GM12878 (cell line): ENCODE measurements at places on chromosomes 1 and 21.
A peak's percentile ranks its signal among the peaks of the same experiment; 100 is the strongest.

DNA sequence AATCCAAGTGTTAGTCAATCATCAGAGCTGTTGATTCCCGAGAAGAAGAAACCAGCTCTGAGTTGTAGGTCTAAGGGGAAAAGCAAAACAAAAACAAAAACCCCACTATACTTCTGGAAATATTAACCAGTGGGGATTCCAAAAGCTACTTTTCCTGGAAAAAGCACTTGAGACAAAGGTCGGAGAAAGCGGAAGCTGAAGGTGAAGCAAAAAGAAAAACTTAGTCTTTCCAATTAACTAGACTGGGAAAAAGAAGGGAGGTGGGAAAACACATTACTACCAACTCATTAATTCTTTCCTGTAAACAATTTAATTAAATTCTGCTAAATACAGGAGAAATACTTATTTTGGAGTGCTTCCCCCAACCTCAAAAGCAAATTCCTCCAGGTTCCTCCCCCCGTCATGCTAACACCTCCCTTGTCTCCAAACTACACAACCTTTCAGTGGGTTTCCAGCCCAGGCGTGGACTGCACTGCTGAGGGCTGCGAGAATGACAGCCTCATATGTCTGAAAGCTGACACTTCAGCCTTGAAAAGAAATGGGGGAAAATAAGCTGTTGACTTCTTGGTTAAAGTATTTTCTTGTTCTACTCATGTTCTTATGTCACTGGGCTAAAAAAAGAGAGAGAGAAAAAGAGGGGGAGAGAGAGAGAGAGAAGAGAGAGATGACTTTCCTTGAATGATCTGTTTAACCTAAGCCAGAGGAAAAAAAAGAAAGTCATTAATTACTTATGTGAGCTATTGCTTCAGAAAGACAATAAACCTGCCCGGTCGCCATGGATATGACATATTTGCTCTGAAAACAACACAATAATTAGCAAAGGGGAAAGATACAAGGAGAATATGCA, 5.1 kb downstream of the CASZ1 start:
- DNase-seq = no peak

- DNase-seq = no peak
These were observed 10.2 kb downstream of the TMPRSS2 start for GRCh38 chr21:41497788-41498187.

GRCh38 chr1:228066891-228067654, 15.4 kb upstream of the ARF1 start:
- DNase-seq = no peak

DNA sequence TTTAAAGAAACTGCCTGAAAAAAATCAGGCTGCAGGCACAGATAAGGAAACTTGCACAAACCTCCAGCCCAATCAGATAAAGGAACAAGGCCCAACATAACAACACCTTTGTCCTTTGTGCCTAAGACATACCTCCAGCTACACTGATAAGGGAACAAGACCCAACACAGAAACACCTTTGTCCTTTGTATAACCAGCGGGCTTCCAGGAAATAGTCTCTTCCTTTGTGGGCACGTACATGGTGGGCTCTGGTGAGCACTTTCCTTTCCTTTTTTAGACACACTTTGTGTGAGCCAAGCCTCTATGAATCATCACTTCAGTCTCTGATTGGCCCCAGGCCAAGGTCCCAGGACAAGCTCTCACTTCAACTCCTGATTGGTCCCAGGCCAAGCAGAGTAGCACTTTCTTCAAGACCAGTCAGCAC, 23.6 kb downstream of the ZNF670 start:
- DNase-seq = no peak

GRCh38 chr1:208069908-208070307, 159.0 kb upstream of the CD34 start:
- no peak for DNase-seq

GRCh38 chr1:26278724-26279455, 996 bp upstream of the SH3BGRL3 start:
- DNase-seq = no peak

- DNase-seq = peak; percentile 36
These were observed 27.9 kb downstream of the LRRC8B start for GRCh38 chr1:89552471-89553081.

- peak; percentile 68 for DNase-seq
These were observed 150.3 kb upstream of the SPAG17 start for GRCh38 chr1:118335331-118335732.

DNA sequence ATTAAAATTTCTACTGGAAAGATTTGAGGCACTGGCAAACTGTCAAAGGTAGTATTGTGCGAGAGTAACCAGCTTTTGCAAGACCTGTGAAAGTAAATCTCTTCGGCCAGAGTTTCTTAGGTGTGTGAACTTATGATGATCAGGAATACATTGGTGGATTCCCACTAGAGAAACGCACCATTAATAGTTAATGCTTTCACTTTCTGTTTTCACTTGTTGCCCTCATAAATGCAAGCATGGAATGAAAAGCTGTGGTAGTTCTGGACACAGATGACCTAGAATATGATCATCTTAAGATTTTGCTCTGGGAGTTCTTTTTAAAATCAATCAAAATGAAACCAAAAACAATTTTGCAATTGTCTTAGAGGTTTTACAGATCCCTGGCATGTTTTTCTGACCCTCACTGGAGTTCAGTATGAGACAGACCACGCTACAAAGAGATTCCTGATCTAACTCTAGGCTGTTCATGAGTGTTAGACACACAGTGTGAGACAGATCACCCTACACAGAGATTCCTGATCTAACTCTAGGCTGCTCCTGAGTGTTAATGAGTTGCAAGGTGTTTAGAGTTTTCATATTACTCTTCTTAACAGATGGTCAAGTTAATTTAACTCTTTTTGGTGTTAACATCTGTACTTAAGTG, 98.8 kb downstream of the SDCCAG8 start:
- DNase-seq = no peak

DNA sequence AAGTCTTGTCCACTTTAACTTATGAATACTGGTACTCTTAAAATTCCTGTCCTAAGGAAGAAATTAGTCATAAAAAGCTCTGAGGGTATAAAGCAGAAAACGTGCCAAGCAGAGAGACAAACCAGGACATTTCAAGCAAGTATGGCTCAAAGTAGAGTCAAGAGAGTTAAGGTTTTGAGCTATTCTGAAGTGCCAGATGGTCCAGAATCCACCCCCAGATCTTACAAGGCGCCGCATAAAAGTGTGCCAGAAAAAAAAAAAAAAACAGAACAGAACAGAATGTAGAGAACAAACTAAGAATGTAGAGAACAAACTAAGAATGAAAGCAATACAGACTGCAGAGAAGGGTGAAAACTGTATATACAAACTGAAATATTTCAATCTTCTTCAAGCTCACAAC, 12.5 kb downstream of the EPS15 start:
- DNase-seq = no peak

GRCh38 chr1:15083578-15083977, 70.0 kb upstream of the TMEM51 start:
- DNase-seq = no peak

DNA sequence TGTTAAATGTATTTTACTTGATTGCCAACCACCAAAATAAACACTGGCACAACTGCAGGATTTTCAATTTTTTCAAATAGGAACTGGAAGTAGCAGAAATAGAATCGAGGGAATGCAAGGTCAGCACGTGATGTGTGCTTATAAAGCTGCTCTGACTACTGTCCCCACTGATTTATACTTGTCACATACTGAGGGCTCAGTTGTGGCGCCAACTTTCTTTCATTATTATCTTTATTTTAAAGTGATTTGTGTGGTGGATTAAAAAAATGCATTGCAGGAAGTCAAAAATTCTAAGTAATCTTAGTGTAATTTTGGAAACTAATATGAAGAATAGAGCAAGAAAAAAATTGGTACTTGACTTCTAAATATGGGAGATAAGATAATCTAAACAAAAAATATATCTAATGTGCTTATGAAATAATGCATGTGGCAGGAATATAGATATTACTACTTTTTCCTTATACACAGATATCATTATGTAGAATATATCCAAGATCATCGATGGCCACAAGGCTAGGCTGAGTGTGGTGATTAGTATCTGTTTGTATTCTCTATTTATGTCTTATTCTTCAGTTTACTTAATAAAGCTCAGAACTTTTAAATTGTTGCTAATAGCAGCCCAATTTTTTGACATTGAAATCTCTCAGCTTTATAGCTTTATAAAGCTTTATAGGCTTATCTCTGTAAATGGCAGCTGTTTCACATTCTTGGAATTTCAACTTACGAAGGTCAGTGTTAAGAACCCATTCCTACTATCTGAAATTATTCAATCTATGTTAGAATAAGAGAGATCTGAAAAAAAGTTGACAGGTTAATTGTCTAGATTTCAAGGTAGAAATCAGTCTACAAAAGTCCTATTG, 404.5 kb upstream of the ADAMTS5 start:
- DNase-seq = no peak

GRCh38 chr1:205061665-205062069, 18.7 kb downstream of the CNTN2 start:
- DNase-seq = peak; percentile 20

- DNase-seq = no peak
These were observed 57.9 kb downstream of the FMN2 start for GRCh38 chr1:240149484-240150094.

GRCh38 chr1:162279136-162279498, 97.5 kb downstream of the SPATA46 start:
- no peak for DNase-seq

GRCh38 chr1:109621379-109622136, 1.9 kb downstream of the AMPD2 start:
- no peak for DNase-seq

DNA sequence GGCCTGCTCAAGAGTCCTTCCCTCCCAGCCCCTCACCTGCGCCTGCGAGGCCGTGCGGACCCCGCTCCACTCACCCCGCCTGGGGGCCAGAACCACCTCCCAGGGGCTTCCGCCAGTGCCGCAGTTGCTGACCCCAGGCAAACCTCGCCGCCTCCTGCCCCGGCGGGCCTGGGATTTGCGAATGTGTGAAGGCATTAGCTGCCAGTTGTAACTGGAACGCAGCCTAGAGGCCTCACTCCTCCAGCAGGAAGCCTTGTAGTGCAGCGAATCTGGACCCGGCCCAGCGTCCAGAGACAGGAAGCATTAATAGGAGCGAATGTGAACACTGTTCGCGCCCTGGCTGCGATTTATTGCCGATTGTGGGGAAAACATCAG, 140.9 kb upstream of the ARHGEF16 start:
- DNase-seq = no peak

DNA sequence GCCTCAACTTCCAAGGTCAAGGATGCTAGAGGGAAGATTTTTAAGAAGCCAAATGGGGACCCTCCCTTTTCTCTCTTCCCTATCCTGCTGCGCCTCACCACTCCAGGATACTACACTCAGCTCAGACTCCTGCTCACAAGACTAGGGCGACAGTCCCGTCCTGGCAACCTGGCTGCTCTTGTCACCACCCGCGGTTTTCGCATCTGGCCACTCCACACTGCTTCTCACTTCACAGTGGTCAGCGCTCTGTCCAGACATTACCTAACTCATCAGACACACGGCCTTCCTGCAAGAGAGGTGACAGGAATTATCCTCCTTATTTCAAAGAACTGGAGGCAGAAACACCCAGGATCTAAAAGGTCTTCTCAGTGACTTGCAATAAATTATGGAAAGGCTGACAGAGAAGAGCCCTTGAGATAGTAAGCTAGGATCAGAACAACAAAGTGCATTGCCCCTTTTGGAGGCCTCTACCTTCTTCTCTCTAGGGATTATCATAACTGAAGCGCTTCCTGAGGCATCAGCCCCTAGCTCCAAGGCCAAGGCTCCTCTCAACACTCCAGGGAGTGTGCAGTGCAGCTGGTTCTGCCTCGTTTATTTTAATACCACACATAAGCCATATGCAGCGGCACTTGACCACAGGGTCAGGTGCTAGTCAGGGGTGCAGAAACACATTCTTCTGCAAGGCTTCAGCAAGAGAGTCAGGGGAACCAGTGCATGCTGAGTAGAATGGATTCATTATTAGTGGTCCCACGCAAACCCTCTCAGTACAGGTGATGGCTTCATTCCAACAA, 41.9 kb downstream of the ASTN1 start:
- DNase-seq = no peak

- no peak for DNase-seq
These were observed 139.2 kb downstream of the NTMT2 start for GRCh38 chr1:170284951-170285350.

GRCh38 chr1:220999872-221000863, 120.9 kb downstream of the HLX start:
- no peak for DNase-seq

- DNase-seq = no peak
These were observed 28.6 kb upstream of the PRSS38 start for GRCh38 chr1:227786673-227787512.

- no peak for DNase-seq
These were observed 15.5 kb downstream of the MAP3K7CL start for GRCh38 chr21:29145852-29146453.

DNA sequence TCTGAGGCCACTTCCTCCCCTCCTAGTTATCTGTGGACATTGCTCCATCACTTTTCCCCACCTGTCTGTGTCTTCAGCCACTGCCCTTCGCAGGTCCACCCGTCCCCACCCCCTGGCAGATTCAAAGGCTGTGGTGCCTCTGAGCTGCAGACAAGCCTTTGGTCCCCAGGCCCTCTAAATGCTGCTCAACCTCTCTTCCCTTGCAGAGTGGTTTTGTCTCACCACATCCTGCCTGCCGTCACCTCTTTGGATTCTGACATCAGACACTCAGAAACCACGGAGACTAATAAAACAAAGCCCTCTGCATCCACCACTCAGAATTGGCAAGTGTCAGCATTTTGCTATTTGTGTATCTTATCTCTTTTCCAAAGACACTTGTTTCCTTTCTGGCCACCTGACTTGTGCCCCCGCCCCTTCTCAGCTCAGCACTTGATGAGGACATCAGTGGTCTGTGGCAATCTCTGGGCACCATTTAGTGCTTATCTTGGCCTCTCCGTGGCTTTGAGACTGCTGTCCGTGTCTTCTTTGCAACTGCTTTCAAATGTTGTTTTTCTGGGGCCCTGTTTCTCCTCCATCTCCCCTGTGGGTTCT, 7.7 kb downstream of the CNIH3 start:
- DNase-seq = peak; percentile 20

DNA sequence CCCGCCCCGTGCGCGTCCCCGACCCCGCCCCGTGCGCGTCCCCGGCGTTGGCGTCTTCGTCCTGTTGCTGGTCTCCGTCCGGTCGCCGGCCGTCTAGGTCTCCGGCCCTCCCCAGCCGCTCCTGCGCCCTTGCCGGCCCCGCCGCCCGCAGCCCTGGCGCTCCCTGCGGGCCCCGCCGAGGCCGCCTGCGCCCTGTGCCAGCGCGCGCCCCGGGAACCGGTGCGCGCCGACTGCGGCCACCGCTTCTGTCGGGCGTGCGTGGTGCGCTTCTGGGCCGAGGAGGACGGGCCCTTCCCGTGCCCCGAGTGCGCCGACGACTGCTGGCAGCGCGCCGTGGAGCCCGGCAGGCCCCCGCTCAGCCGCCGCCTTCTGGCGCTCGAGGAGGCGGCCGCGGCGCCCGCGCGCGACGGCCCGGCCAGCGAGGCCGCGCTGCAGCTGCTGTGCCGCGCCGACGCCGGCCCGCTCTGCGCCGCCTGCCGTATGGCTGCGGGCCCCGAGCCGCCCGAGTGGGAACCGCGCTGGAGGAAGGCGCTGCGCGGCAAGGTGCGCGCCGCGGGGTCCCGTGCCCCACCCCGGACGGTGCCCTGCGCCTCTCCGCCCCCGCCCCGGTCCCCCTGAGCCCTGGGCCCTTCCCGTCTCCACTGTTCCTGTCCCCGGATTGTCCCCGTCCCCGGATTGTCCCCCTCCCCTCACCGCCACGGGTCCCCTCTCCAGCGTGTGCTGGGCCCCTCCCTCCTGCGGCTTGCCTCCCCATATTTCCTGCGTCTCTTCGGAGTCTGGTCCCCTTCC, at the start of gene RNF187:
RNF187 (plus strand) TSS at position 47 of the 789 bp plus-strand sequence.
- DNase-seq = no peak

- no peak for DNase-seq
These were observed 58.5 kb upstream of the C1orf87 start for GRCh38 chr1:60132108-60132507.

GRCh38 chr1:240004086-240004749, 87.5 kb upstream of the FMN2 start:
- no peak for DNase-seq
